ENCODE measurements at places on chromosomes 2 and 18.

DNA sequence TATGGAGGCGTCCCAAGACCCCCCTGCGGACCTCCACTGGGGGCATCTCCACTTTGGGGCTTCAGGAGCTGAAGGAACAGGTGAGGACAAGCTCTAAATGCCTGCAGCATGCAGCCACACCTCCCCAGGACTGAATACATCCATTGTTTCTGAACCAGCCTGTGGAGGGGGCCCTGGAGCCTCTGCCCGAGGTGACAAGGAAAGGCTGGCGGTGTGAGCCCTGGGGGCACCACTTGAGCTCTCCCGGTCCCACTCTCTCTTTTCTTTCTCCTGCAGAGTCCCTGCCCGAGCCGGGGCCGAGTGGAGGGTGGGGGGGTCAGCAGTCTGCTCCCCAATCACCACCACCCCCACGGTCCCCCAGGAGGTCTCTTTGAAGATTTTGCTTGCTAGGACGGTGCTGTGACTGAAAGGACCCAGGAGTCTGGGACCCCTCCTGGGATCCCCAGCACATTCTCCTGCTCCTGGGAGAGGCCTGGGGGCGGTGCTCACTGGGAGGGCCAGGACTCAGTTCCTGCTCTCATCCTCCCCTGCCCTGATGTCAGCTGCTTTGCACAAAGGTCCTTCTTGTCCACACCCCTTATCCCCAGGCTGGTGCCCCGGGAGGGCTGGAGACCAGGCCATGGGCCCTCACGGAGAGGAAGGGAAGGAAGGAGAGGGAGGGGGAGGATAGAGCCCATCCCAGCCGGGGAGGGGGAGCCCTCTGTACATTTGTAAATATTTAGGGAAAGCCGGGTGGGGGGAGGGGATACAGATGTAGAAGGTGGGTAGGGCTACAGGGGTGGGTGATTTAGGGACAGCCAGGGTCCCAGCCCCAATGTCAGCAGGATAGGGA, 5.7 kb downstream of the CHPF start:
- no peak for DNase-seq

DNA sequence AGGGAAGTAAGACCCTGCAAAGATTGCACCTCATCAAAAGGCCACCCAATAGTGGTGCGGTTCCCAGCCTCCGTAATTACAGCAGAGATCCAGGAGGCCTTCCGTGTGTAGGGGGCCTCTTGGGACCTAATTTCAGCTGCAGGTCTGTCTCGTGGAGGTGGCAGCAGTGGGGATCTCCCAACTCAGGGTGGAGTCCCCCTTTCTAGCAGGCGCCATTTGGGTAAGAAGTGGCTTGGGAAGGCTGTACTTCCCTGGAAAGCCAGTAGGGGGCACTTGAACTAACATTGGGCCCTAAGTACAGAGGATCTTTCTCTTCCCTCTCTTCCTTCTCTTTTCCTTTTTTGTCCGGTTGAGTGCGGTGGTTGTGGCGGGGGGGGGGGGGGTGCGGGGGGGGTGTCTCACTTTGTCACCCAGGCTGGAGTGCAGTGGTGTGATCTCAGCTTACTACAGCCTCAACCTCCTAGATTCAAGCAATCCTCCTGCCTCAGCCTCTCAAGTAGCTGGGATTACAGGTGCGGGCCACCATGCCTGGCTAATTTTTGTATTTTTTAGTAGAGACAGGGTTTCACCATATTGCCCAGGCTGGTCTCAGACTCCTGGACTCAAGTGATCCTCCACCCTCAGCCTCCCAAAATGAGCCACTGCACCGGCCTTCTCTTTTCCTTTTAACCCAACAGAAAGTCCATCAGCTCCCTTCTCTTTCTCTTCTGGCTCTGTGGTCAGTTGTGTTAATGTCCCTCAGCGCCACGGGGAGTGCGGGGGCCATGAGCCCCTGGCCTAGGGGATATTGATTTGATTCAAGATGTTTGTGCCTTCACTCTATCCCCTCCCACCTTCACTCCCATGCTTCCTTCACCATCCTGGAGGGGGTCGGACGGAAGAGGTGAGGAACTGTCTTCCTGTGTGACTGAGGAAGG, 32.0 kb downstream of the CENPO start:
- no peak for DNase-seq

DNA sequence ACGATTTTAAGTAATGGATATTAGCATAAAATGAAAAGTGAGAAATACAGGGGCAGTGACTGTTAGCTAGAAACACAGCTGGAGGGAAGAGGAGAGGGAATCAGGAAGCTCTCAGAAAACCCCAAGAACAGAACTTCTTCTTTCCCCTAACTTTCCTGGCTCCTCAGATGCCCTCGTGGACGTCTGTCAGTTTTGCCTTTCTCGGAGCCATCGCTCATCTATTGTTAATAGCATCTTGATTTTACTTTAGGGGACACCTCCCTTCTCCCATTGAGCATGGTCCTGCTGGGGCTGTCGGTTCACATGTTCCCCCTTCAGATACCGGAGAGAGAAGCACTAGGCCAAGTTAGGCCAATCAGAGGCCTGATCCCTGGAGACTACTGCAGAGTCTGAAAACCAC, 2.3 kb upstream of the PLEK start:
- DNase-seq, result no peak

GRCh38 chr2:12097859-12098258, 351.4 kb downstream of the LPIN1 start:
- DNase-seq, result no peak

DNA sequence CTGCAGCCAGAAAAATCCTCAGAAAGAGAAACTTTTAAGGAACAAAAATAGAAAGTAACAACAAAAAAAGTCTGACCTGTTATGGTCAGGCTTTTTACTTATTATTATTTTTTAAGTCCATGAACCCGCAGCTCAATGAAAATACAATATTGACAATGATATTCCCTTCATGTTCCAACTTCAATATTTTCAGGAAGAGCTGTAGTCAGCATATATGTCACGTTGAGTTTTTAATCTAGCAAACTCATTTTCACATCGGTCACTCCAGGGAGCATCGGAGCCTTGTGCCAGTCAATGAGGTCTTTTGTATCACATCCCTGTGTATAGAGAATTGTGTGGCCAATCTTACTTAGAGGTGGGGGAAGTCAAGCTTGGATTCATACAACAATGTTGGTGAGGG, 568.4 kb upstream of the GCFC2 start:
- DNase-seq, result no peak

DNA sequence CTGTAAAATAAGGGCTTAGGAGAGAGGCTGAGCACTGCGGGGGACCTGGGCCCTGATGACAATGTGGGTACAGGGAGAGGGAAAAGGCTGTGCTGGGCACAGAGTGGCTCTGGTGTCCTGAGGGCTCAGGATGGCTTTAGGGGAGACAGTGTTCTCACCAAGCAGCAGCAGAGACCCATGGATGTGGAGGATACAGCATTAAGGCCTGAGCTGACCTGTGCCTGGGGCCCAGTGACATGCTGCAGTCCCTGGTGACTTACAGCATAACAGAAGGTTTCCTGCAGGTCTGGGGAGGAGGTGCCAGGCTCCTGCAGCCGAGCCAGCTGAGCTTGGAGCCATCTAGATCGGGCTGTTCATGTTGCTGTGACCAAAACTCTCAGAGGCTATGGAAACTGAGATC, 191.3 kb upstream of the SMAD2 start:
- DNase-seq, result no peak

- DNase-seq, result no peak
These were observed 146.5 kb downstream of the NCKAP5 start for GRCh38 chr2:133421516-133422324.

GRCh38 chr2:138275881-138276280, 225.7 kb upstream of the SPOPL start:
- no peak for DNase-seq

DNA sequence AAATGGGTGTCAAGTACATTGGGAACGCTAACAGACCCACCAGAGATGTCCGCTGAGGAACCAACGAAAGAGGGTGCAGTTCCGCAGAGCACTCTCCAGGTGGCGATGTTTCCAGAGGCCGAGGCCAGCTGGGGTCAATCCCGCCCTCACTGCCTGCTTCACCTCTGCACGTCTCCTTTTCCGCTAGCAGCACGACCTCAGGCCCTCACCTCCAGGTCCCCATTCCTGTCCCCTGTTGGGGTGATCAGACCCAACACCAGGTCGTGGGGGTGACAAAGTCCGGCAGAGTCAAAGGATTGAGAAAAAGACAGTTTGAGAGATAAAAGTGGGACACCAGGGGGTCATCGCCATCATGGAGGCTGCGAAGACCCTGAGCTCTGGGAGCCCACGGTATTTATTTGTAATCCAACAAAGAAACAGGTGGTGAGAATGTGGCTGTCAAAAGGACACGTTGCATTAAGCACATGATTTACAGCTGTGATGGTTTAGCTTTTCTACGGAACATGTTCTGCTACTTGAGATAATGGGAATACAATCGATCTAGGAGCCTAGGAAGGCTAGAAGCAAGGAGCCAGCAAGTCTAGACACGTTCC, 27.3 kb downstream of the ZAP70 start:
- DNase-seq, result no peak

DNA sequence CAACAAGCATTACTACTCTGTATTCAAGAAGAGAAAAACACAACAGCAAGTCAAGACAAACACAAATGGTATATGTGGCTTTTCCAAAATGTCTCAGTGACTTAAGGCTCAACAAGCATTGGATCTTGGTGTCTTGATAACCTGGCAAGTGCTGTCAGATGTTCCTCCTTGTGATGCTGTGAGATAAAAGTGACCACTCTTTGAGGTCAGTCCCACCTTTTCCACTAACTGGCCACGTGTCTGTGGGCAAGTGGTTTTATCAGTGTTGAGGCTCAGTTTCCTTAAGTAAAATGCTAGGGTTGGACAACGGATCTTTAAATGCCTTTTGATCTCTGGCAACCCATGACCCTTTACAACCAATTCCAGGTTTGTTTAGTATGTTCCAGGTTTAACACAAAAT, 98.7 kb downstream of the BCL2 start:
- DNase-seq, result no peak

DNA sequence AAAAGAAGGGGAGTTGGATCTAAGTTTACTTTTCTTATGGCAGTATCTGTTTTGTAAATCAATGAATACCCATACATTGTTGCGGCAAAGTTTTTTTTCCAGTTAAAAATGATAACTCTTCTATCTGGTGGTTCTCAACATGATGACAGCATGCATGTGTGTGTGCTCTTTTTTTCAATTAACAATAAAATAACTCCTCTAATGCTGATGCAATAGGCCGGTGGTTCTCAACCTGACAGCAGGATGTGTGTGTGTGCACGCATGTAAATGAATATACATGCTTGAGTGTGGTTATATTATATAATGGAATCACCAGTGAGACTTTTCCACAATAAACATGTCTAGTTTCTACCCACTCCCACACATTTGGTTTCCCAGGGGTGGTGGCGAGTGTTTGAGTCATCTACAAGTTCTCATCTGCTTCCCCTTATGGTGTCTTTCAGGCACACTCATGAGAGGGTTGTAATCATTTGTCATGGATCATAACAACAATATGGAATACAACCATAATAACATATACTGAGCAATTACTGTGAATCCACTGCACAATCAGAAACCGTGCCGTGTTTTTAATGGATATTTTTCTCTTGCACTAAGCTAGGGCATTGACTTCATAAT, 31.2 kb downstream of the PARD3B start:
- no peak for DNase-seq

DNA sequence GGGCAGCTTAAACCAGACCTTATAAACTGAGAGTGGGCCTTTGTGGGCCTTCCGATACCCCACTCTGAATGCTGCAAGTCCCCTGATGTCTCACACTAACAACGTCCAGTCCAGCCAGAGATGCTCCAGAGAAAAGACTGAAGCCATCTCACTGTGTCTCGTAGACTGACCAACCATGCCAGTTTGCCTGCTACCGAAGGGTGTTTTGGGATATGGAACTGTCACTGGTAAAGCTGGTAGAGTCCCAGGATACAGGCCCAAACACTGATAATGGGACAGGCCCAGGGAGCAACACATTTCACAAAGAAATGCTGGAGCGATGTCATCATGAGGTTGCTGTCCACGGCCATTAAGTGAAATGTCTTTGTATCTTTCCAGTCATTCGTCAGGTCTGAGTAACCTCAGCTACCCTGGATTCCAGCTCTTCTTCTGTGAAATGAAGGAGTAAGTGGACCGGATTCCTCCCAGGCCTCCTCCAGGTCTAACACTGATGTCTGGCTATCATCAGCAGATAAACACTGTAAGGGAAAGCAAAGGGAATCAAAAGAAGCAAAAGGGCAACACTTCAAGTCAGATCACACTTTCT, 81.6 kb downstream of the SLC5A7 start:
- no peak for DNase-seq

DNA sequence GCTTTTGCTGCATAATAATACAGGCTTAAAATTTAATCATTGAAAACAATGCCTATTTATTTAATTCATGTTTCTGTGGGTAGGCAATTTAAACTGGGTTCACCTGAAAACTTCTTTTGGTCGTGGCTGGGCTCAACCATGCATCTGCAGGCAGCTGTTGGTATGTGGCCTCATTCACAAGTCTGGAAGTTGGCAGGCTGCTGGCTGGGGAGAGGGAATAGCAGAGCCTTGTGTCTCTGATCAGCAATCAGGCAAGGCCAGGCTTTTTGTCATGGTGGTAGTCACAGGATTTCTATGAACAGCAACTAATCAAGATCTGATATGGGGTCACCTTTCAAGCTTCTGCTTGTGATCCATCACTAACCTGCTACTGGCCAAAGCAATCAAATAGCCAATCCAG, 130.1 kb upstream of the KCNJ3 start:
- DNase-seq, result no peak

DNA sequence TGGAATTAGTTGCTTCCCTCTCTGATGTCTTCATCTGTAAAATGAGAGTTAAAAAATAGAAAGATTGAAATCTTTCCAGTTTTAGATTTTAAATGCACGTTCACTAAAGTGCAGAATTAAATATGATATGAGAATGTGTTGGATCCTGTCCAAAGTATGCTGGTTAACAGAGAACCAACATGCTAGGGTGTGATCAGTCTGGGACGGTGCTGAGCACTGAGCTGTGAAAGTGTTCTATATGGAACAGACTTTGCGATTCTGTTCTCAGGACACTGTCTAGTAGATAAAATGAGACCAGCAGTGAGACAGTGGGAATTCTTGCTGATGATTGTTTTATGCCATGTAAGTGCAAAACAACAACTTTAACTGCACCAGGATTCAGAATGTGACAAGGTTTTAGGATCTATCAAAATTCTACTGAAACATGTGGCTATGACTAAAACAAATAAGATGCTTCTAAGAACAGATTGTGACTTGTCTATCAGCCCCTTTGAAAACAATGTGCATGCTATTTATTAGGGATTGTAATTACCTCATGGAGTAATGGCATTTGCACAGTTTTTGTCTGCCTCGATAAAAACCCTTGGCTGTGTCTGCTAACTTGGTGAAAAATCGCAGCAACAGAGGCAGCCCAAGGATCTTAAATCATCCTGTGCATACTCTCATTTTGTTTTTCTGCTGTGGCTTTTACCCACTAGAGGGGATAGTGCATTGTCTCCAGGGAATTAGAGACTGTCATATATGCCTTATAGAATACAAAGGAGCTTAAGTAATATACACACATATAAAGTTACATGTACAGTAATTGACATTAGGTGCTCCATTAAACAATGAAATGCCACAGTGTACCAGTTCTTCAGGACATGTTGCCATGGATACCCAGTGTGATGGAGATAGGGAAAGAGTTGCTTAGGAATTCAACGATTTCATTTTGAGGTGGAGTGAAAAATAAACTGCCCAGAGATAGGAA, 55.1 kb downstream of the MAP3K20 start:
- DNase-seq, result no peak

- DNase-seq, result no peak
These were observed 18.2 kb downstream of the NFATC1 start for GRCh38 chr18:79413901-79414300.

GRCh38 chr2:217055624-217056023, 195.8 kb upstream of the TNP1 start:
- no peak for DNase-seq

Data from stimulated activated CD8-positive, alpha-beta memory T cell treated with anti-CD3 and anti-CD28 coated beads, Interleukin-12 subunit alpha, Interleukin-12 subunit beta, amount 100 ng/mL, for 4 hours (primary cell).